ENCODE measurements at places on chromosomes 13 and 19.

- no peak for DNase-seq
Measured at GRCh38 chr19:35195830-35196229, 32.7 kb downstream of the FAM187B start.

- no peak for DNase-seq
Measured at GRCh38 chr13:110503979-110504499, 57.5 kb downstream of the RAB20 start.

- DNase-seq = no peak
Measured at GRCh38 chr19:45522010-45522941, 15.0 kb downstream of the VASP start.

- no peak for DNase-seq
Measured at GRCh38 chr19:11495481-11495880, 10.2 kb downstream of the ZNF653 start.

DNA sequence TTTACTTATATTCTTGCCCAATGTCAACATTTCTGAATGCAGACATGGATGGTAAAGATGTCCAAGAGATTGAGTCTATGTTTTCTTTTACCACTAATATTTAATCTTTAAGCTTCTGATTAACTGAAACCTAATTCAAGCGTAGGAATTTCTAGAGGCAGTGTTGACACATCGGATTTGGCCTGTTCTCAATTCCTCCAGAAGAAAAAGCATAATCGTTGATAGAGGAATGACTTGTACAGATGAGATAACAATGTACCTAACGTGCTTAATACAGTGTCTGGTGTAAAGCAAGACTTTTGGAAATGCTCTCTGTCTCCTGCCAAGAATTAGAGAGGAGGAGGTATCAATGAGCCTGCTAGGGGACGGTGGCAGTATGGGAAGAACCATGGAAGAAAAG lies 35.2 kb downstream of the SLC15A1 start:
- no peak for DNase-seq

- DNase-seq = peak; percentile 31
Measured at GRCh38 chr19:1445932-1446712, 3.8 kb upstream of the APC2 start.

- no peak for DNase-seq
Measured at GRCh38 chr19:1416014-1416841, 8.8 kb downstream of the DAZAP1 start.

GRCh38 chr13:60448907-60449510 lies 52.0 kb downstream of the TDRD3 start:
- DNase-seq = no peak

DNA sequence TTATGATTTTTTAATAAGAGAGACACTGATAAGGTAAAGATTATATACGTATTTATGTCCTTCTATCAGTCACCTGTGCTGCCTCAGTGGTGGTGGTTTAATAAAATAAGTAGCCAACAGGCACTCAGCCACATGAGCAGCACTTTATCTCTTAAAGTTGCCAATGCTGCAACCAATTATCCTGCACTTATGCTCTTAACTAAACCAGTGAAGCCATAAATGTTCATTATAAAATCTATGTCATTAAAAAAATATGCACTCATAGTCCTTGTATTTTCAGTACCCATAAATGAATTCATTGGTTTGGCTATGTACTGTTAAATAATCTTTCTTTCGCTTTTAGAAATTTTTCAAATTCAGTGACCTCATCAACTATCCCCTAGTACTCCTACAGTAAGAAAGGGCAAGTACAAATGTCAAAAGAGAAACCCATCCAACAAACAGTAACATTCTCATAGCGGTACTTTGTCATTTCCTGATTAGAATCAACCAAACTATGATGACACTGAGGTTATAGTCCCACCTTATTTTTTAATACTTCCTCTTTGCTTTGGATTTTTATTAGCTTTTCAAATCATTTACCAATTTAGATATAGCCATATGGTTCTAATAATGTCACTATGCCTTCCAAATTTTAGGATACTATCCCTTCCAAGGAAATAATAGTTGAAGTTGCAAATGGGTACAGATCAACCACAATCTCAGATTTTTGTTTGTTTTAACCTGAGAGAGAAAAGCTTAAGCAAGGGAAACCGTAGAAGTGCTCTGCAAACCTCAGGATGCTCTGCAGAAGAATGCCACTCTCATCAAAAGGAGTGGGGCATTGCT lies 190.9 kb downstream of the KLF12 start:
- DNase-seq = no peak

DNA sequence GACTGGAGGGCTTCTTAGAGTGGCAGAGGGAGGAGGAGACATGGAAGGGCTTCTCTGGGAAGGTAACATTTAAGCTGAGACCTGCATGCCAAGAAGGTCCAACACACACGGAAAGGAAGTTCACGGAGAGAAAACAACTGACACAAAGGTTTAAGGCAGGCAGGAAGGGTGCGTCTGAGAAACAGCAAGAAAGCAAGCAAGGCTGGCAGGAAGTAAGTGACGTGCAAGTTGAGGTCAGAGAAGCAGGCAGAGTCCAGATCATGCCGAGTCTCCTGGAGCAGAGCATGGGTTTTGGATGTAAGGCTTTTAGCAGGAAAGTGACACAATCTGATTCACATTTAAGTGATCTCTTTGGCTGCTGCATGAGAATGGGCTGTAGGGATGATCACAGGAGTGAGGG lies 60.5 kb downstream of the ATP7B start:
- DNase-seq = no peak

GRCh38 chr19:46841458-46842083 lies 9.1 kb downstream of the AP2S1 start:
- peak; percentile 76 for DNase-seq

- DNase-seq = no peak
Measured at GRCh38 chr13:111945086-111945485, 121.9 kb upstream of the SOX1 start.

GRCh38 chr13:57877601-57878000 lies 246.1 kb downstream of the PCDH17 start:
- no peak for DNase-seq

GRCh38 chr13:94726425-94726824 lies 14.1 kb upstream of the SOX21 start:
- no peak for DNase-seq

- DNase-seq = no peak
Measured at GRCh38 chr13:75395066-75395465, 86.9 kb downstream of the TBC1D4 start.

DNA sequence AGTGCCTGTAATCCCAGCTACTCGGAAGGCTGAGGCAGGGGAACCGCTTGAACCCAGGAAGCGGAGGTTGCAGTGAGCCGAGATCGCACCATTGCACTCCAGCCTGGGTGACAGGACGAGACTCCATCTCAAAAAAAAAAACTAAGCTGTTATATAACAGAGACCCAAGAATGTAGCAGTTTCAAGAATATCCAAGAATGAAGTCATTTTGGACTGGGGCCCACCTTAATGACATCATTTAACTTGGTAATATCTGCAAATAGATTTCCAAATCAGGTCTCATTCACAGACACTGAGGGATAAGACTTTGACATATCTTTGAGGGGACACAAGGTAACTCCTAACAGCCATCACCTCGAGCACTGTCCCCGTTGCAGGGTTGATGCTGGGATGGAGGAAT lies 36.5 kb upstream of the MRI1 start:
- DNase-seq = no peak

GRCh38 chr13:61415058-61415721 lies 459 bp downstream of the PCDH20 start:
- DNase-seq = peak; percentile 37

DNA sequence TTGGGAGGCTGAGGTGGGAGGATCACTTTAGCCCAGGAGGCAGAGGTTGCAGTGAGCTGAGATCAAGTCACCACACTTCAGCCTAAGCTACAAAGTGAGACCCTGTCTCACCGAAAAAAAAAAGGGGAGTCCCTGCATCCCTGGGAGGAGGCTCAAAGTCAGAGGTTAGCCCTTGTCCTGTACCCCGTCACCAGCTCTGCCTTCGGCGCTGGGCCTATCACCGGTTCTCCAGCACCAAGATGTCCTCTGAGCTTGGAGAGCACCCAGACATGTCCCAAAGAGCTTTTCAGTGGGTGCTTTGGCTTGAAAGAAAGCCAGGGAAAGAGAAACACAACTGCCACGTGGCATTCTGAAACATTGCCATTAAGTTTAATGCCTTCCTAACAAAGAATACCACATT lies 356.9 kb upstream of the TSHZ3 start:
- DNase-seq = no peak

- DNase-seq = no peak
Measured at GRCh38 chr13:53126841-53127245, 98.2 kb downstream of the OLFM4 start.
